Activated naive CD8-positive, alpha-beta T cell treated with anti-CD3 and anti-CD28 coated beads, Interleukin-2, amount 50 U/mL, for 16 hours (primary cell): ENCODE measurements at places on chromosomes 6 and 20.

DNA sequence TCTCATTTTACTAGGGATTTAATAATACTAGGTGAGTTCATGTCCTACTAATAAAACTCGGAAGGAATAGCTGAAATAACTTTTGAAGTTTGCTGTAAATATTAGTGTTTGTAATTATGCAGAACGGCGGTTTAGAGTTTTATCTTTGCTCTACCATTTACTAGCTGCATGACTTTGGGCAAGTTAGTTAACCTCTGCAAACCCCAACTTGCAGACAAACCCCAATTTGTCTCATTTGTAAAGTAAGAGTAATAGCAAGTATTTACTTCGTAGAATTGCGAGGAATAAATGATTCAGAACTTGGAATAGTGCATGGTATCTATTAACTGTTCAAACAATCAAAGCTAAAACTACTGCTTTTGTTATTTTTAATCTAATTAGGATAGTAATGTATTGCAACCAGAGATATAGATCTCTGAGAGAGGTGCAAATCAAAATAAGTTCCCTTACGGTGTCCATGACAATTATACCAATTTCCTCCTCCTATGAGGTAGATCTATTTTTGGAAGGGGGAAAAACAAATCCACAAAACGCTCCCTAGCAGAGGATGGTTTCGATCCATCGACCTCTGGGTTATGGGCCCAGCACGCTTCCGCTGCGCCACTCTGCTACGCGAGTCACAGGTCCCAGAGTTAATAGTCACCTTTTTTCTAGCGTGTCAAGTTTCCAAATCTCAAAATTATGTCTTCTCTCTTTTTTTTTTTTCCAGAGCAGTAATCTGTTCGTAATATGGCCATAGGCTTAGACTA lies 35.1 kb upstream of the BTN3A2 start:
- DNase-seq: no peak

GRCh38 chr6:70369332-70369950 lies 43.9 kb upstream of the FAM135A start:
- DNase-seq: peak; percentile 16

DNA sequence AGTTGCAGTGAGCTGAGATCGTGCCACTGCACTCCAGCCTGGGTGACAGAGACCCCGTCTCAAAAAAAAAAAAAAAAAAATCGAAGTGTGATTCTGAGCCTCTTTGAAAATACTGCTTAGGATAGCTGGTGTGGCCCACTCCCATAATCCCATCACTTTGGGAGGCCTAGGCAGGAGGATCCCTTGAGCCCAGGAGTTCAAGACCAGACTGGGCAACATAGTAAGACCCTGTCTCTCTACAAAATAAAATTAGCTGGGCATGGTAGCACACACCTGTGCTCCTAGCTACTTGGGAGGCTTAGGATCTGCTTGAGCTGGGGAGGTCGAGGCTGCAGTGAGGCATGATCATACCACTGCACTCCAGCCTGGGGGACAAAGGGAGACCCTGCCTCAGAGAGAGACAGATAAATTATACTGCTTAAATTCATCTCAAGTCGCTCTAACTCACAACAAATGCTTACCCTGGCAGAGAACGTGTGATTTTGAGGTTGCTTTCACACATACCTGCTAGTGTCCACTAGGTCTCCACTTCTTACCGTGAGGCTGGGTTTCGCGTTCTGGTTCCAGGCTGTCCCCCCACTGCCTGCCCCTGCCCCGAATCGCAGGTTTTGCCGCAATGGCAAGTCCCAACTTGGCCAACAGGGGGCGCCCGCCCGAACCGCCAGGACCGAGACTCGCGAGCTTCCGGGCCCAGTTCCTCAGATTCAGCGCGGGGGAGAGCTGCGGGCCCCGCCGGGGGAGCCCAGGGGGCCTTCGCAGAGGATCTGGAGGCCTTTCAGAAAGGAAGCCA lies 12.3 kb upstream of the TMC2 start:
- DNase-seq: peak; percentile 86

DNA sequence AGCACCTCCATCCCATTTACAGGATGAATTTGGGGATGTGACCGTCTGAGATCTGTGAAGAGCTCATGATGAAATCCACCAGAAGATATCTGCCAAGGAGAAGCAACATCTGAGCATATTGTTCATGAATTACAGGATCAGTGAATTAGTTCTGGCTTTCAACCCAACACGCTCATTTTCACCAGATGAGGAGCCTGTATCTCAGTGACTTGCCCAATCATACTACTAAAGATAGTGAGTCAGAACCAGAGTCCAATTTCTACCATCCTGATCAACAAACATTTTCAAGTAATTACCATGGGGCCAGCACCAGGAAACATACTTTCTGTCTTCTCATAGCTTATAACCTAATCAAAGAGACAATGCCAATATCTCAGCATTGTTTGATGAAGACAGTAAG lies 116.6 kb downstream of the ZDHHC14 start:
- DNase-seq: no peak

DNA sequence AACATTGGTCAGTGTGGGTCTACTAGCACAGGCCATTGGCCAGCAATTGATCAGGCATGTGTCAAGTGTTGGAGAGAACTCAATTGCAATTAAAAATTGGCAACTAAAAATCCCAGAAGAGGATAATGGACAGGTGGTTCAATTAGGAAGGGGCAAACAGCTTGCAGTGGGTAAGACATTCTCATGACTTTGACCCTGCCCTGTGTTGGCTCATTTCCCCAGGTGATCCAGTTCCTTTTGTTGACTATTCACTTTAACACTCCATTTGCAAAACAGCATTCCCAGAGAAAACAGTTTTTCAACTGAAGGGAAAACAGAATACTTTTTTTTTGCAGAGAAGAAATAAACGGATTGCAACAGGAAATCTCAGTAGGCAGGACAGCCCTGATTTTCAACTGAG lies 28.9 kb upstream of the SCGN start:
- no peak for DNase-seq

DNA sequence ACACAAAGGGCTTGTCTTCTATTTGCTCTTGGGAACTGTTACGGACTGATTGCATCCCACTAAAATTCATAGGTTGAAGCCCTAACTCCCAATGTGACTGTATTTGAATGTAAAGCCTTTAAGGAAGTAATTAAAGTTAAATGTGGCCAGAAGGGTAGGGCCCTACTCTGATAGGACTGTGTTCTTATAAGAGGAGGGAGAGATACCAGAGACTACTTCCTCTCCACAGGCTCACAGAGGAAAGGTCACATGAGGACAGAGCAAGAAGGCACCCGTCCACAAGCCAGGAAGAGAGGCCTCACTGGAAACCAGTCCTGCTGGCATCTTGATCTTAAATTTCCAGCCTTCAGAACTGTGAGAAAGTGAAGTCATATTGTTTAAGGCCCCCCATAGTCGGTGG lies 211.9 kb downstream of the CDH26 start:
- DNase-seq: no peak

- DNase-seq: no peak
Measured at GRCh38 chr20:48284315-48284714, 499.0 kb upstream of the SULF2 start.

DNA sequence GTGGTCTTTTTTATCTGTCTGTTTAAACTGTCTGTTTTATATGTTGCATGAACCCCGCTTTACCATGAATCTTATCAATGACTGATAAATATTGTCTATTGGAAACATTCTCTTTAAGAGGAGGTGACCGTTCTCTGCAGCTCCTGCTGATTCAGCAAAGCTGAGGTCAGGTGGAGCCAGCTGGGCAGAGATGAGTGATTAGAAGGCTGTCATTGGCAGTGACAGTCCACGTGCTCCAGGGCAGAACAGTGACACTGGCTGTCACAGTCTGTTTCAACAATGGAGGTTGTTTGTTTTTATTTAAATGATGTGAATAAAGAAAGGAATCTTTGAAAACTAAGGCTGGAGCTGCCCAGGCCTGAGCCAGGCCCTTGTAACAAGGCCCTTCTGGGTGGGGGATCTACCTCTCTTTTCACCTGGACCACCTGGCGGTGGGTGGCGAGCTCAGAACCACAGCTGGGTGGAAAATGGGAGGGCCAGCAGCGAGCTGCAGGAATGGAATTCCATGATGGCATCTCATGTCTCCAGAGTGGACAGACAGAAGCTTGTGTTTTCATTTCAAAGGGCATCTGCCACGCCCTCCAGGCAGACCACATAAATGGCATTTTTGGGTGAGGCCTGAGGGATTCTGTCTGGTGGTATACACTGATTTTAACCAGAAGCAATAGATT lies 12.6 kb downstream of the SYNJ2 start:
- DNase-seq: no peak

DNA sequence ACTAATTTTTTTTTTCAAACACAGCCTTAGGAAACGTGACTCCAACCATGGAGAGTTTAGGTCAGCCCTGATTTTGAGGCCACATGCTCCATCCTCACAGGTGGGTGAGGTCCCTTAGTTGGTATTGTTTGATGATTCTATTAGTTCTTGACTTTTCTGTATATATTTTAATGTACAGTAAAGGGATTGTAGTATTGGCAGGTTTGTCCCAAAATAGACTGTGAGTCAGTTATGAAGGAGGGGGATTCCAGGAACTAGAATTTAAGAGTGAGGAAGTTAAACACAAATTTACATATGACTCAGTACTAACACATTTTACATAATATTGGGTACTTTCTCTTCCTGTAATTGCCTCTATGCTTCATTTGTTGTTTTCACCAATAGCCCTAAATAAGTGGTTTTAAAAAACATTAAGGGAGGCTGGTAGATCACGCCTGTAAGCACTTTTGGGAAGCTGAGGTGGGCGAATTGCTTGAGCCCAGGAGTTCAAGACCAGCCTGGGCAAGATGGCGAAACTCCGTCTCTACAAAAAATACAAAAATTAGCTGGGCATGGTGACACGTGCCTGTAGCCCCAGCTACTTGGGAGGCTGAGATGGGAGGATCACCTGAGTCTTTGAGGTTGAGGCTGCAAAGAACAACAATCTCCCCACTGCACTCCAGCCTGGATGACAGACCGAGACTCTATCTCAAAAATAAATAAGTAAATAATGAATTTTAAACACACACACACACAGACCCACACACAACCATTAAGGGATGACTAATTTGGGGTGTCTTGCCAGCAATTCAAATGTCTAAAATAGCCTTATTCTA lies 81.8 kb downstream of the SGK1 start:
- DNase-seq: no peak

DNA sequence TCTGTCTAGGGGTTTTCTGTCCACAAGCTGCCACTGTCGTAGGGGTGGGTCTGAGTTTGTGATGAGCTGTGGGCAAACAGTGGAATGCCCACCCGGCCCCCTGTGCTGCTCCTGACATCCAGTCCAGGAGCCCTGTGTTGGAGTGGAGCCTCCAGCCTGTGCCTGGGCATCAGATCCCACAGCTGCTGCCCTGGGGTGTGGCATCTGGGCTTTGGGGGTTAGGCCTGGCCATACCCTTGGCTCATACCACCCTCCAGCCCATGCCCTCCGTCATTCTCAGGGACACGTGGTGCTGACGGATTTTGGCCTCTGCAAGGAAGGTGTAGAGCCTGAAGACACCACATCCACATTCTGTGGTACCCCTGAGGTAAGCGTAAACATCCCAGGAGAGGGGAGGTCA lies 12.9 kb downstream of the SGK2 start:
- DNase-seq: no peak

DNA sequence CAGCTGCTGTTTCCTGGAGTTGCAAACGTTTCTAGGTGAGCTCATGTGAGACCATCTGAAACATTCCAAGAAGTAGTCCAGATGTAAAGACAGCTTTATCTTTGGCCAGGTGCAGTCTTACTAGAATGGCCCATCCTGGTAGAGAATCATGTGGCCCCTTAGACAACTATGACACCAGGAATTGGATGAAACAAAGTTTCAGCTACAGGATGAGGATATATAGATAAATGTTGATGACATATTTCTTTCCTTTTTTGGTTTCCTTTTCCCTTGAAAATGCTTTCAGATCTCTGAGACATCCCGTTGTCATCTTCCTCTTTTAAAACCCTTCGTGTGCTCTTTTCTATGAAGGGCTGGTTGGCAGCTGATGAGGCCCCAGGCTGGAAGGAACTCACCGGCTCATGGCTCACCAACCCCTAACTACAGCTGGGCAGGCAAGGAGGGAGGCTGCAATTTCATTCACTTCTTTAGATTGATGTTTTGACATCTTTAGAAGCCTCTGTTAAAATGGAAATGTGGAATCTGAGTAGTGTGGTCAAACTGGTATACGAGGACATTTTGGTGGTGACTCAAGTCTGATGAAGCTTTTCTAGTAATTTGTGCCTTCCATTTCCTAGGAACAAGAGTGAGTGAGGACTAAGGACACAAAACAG lies 167.9 kb upstream of the TNFAIP3 start:
- DNase-seq: no peak

DNA sequence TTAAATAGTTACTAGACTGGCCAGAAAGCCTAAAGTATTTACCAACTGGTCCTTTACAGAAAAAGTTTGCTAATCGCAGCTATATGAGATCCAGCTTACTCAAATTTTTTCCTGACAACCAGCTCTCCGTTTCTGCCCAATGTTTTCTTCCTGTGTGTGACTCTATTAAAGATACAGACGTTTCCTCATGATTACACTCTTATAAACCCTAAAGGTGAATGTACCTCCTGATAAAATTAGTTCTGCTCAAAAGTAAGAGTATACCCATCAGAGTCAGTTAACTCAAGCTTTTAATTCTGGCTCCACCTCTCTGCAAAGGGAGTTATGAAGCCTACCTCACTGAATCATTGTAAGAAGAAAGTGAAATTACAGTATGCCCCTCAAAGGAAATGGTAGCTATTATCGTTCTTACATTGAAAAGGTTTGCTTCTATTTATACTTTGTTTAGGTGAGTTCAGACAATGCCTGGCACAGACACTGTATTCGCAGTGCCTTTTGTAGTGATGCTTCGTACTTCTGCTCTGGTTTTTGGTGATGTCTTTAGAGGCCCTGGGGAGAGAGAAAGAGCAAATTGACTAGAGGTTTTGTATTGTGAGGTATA lies 10.2 kb upstream of the MROH8 start:
- no peak for DNase-seq

DNA sequence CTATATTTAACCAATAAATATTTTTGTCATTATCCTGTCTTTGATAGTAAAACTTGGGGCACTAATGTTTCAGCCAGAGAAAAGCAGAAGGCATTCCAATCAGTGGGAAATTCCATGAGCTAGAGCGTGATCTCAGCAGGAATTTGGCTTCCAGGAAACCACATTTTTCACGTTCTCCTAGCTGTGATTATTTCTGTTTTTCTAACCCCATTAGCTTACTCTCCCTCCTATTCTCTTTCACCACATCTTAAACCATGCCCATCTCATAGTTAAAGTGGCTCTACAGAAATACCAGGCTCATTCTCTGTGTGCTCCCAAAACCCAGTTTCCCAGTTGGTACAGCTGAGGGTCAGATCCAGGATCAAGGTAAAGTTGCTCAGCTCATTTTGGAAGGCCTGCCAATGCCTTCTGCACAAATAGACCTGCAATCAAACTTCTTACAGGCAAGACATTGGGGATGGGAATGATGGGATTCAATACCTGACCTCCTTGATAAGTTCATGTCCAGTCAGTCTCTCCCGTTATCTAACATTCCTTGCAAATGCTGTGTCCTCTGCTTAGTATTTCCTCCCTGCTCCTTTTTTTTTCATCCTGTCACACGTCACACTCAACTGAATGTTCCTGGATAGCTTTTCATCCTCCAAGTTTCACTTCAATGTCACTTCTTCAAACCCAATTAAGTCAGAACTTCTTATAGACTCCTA lies 33.1 kb upstream of the TMEM30A start:
- DNase-seq: no peak
